ENCODE measurements at places on chromosomes 12 and 14.

GRCh38 chr14:99506276-99506675 lies 25.1 kb downstream of the CCNK start:
- DNase-seq = no peak

DNA sequence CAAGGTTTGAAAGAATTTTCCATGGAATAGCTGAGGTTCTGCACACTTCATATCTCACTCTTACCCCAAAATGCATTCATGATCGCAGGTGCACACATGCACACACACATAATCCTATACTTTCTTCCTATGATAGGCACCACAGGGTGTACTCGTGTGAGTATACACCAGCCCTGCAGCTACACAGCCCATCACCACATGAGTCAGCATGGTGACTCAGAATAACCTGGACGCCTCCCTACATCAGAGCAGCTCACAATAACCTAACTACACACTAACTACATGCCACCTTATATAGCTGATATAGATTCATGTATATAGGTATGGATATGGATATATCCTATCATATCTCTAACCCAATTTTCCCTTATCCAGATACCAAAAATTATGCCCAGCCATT lies 850.2 kb upstream of the TMEM132C start:
- no peak for DNase-seq

- DNase-seq = peak; percentile 40
Observed at GRCh38 chr14:68627868-68628604, 164.8 kb downstream of the ZFP36L1 start.

DNA sequence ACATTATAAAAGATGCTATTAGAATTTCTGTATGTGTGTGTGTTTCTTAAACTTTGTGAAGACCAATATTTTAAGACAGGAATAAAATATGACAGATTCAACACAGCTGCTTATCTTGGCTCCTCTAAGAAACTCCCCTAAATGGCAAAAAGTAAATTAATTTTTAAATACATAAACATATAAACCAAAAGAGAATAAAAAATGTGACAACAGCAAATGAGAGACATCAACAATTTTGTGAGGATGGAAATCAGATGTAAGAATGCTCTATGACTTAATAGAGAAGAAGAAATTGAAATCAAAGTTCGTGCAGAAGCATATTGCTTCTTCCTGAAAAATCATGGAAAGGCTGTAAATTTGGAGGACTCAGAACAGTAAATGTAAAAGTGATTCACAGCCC lies 1083.8 kb downstream of the FLRT2 start:
- DNase-seq = no peak

- DNase-seq = no peak
Observed at GRCh38 chr14:103700753-103701490, 14.3 kb downstream of the XRCC3 start.

DNA sequence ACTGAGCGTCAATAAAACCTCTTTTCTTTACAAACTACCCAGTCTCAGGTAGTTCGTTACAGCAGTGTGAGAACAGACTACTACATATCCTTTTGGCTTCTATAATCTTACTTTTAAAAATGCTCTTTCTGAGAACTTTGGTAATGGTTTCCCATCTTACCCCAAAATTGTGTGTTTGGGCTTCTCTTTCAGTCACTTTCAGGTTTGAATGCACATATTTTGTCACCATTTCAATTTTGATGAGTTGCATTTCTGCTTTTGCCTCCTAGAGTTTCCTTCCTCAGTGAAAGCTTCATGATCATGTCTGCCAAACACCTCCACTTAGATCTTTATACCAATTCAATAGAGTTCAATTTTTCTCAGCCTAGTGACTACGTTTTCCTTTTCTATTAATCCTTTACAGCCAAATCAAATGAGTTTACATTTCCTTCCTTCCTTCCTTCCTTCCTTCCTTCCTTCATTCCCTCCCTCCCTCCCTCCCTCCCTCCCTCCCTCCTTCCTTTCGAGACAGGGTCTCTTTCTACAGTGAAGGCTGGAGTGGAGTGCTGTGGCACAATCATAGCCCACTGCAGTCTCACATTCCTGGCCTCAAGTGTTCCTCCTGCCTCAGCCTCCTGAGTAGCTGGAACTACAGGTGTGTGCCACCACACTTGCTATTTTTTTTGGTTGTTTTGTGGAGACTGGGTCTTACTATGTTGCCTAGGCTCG lies 124.9 kb downstream of the BCAT1 start:
- DNase-seq = no peak

GRCh38 chr12:53948650-53949593 lies 5.8 kb upstream of the HOXC12 start:
- no peak for DNase-seq
